ENCODE measurements at places on chromosomes 5 and 9.

GRCh38 chr5:44983006-44983405 is 174.3 kb downstream of the MRPS30 start:
- H3K27ac ChIP-seq, result no peak overlapping the region

DNA sequence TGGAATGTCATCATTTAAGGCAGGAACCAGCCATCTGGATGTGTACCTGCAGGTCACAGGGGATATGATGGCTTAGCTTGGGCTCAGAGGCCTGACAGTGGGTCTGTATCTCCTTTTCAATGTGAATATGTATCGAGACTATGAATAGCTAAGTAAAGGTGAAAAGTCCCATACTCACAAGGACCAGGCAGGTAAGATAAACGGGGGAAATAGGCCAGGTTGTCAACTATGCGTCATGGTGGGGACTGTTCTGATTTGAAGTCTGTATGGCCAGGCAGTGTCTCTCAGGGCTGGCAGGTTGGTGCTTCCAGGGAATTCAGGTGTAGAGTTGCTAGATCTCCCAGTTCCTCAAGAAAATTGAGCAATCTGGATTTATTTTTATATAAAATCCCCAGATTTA is 987.9 kb upstream of the WWC1 start:
- H3K4me3 ChIP-seq, result no peak overlapping the region
- H3K27ac ChIP-seq, result no peak overlapping the region
- H3K4me1 ChIP-seq, result no peaks in the 10 kb centered on the region

- H3K36me3 ChIP-seq, result peaks cover 5% of the 10 kb centered on the region
- H3K4me3 ChIP-seq, result peak overlapping the region; percentile 49
- H3K27me3 ChIP-seq, result no peaks in the 10 kb centered on the region
- peaks cover 20% of the 10 kb centered on the region for H3K4me1 ChIP-seq
- peak; percentile 31 for DNase-seq
Observed at GRCh38 chr5:107389130-107389774, 281.5 kb downstream of the EFNA5 start.

GRCh38 chr9:89634995-89635742 is 30.4 kb downstream of the GADD45G start:
- no peak overlapping the region for H3K4me3 ChIP-seq
- H3K27me3 ChIP-seq, result peaks cover 41% of the 10 kb centered on the region
- DNase-seq, result no peak
- no peaks in the 10 kb centered on the region for H3K36me3 ChIP-seq
- H3K27ac ChIP-seq, result no peak overlapping the region

- peaks cover 4% of the 10 kb centered on the region for H3K36me3 ChIP-seq
- H3K27me3 ChIP-seq, result no peaks in the 10 kb centered on the region
- no peaks in the 10 kb centered on the region for H3K4me1 ChIP-seq
- no peak overlapping the region for H3K4me3 ChIP-seq
Observed at GRCh38 chr5:12566441-12566840, 662.2 kb upstream of the CTNND2 start.

Data from effector memory CD8-positive, alpha-beta T cell (primary cell).